ENCODE measurements at places on chromosomes 12 and 14.

DNA sequence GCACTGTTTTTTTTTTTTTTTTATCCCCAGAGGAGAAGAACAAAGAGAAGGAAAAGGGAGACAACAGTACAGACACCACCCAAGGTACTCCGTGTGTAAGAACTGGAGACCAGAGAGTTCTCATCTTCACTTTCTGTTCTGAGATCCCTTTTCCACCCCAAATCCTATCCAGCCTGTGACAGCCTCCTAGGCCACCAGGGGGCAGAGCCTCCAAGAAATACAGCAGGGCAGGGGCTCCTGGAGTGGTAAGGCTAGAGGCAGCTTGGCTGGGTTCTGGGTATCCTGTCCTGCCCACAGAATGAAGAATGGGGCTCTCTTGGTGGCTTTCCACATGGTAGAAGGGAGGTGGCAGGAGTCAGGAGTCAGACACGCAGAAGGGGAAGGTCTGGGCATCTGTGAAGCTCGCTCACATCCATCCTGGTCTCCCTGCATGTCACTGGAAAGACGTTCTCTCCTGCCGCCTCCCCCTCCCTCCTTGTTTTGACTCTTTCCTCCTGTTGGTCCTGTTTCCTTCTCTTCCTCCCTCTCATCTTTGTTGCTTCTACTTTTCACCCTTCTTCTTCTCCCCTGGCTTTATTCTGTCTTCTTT, 12.0 kb downstream of the CLSTN3 start:
- peak; percentile 73 for DNase-seq

DNA sequence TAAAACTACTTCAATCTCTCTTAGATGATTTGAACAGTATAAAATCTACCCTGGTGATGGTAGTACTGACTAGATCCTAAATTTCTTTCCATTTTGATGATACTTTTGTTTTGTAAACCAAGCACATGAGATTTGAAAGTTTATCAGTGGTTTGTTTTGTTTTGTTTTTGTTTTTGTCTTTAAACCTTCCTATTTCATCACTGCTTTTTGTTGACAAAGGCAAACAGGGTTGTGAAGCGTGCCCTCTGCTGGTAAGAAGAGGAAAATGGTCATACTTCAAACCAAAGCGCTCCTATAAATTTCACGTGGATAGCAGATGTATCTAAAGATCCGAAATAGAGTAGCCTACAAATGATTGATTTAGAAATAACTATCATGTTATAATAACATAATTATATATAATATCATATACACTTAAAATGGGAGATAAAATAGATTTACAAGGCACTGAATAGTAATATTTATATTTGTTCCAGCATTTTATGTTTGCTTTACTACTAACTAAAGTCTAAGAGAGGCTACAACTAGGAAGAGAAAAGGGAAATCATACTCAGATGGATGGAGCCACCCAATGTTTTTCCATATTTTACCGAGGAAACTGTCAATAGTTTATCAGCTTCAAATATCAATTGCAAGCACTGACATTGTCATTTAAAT, 254.0 kb upstream of the USP15 start:
- no peak for DNase-seq

- no peak for DNase-seq
These were observed 32.4 kb downstream of the HIGD1C start for GRCh38 chr12:50984586-50985298.

- no peak for DNase-seq
These were observed 2.1 kb upstream of the SLC11A2 start for GRCh38 chr12:51028126-51028812.

DNA sequence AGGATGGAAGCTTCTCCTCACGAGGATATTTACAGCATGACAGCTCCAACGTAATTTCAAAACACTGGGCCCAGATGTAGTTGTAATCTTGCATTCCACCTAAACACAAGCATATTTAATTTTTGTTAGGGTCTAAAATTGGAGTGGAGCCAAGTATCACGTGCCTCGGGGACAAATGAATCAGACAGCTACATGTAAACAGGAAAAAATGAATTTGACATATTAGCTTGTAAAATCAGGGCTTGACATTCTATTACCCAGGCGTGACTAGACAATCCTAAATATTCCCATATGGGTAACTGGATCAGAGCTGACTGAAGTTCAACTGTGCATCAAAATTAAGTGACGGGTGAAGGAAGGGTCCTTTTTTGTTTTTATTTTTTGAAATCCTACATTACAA, 59.0 kb downstream of the MDM2 start:
- DNase-seq: peak; percentile 3

- DNase-seq: peak; percentile 65
These were observed 41.3 kb upstream of the EIF5 start for GRCh38 chr14:103292426-103293374.

GRCh38 chr14:71408362-71409030, 501.2 kb downstream of the PCNX1 start:
- DNase-seq: no peak

- DNase-seq: no peak
These were observed 44.5 kb downstream of the LRRC9 start for GRCh38 chr14:59964251-59965007.

DNA sequence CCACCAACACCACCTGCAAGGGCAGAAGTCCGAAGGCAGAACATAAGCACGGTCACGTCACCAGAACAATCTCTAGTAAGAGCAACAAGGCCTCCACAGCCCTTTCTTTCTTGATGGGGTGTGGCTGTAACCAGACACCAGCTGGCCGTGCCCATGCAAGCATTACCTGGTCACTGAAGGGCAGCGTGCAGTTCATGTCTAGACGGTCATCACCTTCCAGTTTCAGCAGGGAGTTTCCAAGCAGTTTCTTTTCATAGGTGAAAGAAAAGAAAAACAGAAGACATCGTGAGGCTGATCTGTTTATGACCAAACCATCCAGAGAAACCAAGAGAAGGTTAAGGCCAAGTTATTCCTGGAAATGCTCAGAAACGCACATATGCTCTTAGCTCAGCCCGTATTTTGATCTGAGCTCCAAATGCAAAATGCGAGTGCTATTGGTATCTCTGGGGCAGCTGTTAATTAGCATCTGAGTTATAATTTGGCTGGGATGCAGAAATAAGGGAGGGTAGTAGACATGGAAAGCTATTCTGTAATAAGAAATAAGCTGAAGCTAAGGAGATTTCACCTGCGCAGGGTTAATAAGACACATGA, 42.5 kb downstream of the PRKAB1 start:
- no peak for DNase-seq

DNA sequence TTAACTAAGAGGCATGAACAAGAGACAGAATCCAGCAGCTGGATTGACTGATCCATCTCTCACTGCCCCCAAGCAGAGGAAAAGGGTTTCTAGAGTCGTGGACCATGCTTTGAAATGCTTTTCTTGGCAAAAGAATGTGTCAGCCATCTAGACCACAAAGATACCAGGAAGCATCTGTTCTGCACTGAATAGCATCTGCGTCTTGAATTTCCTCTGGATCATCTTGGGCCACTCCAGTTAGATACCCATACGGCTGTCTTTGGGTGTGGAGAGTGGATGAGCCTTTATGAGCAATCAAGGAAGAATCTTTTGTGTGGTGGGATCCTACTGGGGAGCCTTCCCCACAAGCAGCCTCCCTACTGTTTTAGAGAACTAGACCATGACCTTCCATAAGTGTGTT, 16.0 kb upstream of the RFX4 start:
- no peak for DNase-seq

GRCh38 chr12:63945777-63946176, 101.3 kb downstream of the SRGAP1 start:
- DNase-seq: no peak

All from NCI-H2171 (cell line).